NCI-H510A (cell line): ENCODE measurements at places on chromosomes 3 and 15.

DNA sequence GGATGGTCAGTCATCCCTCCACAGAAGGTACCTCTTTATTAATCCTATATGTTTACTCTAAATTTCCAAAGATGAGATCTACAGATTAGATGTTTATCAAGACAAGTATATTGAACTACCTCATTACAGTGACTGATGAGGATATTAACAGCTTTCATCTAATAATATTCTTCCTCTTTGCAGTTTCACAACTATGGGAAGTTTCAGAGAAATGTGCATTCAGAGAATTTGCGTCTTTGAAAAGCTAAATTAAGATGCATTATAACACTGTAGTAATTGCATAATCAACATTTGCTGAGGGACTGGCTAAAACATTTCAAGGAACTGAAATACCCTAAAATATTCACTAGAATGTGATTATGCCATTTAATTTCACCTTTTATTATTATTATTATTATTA is 46.7 kb downstream of the MCF2L2 start:
- DNase-seq = no peak

- DNase-seq = no peak
Measured at GRCh38 chr3:112126511-112126911, 6.5 kb downstream of the GCSAM start.

DNA sequence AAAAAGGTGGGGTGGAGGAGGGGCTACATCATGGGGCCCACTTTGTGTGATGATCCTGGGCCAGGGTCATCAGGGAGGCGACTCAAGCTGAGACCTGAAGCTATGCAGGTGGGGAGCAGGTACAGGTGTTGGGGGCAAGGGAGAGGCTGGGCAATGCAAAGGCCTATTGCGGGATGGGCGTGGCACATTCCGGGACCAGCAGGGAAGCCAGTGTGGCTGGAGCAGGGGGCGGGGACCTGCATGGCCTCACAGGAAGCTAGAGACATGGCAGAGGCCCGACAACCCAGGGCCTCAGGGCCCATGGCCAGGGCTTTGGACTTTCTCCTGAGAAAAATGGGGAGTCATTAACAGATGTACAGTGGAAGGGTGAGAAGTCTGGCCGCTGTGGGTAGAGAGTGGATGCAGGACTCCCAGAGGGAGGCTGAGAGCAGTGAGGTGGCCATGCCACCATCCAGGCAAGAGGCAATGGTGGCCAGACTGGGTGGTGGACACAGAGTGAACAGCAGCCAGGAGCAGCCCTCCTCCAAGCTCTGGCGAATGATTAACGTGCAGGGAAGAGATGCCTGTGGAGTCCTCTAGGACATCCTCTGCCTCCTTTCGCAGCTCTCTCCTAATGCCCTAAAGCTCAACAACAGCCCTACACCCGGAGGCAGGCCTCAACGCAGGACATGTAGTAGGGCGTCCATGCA is 122.6 kb upstream of the ATP2B2 start:
- DNase-seq = no peak

GRCh38 chr3:22236490-22237270 is 485.7 kb upstream of the ZNF385D start:
- no peak for DNase-seq

- no peak for DNase-seq
Measured at GRCh38 chr3:25678581-25678980, 13.9 kb upstream of the TOP2B start.

GRCh38 chr3:123349201-123349535 is 99.7 kb downstream of the ADCY5 start:
- DNase-seq = no peak

GRCh38 chr3:184237807-184238206 is 8.4 kb downstream of the VWA5B2 start:
- no peak for DNase-seq

DNA sequence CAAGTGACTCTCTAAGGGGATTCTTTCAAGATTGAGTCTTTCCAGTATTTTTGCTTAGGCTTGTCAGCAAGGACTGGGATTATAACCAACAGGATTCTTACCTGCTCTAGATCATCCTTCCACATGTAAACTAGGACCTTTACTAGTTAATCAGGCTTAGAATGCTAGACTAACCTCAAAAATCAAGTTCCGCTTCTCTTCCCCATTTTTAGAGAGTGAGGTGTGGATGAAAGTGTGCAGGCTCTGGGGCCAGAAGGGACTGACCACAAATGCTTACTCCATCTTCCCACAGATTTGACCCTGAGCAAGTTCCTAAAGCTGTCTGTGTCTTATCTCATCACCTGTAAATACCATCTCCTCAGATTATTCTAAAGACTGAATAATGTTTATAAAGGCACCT is 89.5 kb upstream of the IL12A start:
- no peak for DNase-seq

GRCh38 chr3:197881970-197882338 is 68.0 kb upstream of the RPL35A start:
- DNase-seq = no peak

- DNase-seq = no peak
Measured at GRCh38 chr15:89090791-89091626, 2.8 kb downstream of the ABHD2 start.

GRCh38 chr3:170806676-170807075 is 63.3 kb downstream of the RPL22L1 start:
- DNase-seq = no peak

- no peak for DNase-seq
Measured at GRCh38 chr3:186333256-186333655, 28.8 kb downstream of the DGKG start.

- no peak for DNase-seq
Measured at GRCh38 chr3:11335056-11335608, 62.9 kb downstream of the ATG7 start.

DNA sequence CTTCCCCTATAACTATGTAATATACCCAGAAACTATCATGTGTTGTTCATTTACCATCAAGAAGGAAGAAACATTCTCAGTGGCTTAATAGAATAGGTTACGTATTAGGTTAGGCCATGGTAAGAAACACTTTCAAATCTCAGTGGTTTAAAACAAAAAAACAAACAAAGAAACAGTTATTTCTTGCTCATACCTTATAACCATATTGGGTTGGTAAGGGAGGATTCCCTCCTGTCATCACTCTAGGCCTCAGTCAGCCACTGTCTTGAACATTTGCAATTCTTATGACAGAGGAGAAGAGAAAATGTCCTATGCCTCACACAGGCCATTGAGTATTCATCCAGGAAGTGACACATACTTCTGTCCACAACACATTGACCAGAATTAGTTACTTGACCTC is 727.7 kb upstream of the NECTIN3 start:
- DNase-seq = no peak

- DNase-seq = no peak
Measured at GRCh38 chr3:106957029-106957428, 420.2 kb upstream of the CCDC54 start.

- no peak for DNase-seq
Measured at GRCh38 chr15:63210151-63211091, 21.0 kb downstream of the RAB8B start.

DNA sequence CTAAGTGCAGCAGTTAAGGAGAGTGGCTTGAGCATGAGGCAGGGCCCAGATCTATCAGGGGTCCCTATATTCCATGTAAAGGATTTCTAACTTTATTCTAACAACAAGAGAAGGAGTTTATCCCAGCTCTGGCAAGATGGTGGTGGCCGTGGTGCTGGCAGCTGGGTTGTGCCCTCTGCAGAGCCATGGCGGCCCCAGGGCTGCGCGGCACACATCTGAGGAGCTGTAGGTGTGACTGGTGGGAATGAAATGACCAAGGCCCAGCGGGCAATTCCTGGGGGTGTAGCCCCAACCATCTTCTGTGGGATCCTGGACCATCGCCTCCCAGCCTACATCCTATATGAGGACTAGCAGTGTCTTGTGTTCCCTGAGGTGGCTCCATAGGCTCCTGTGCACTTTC is 263.5 kb downstream of the CNTN4 start:
- DNase-seq = no peak
